Stimulated activated CD4-positive, alpha-beta T cell treated with anti-CD3 and anti-CD28 coated beads, Interleukin-4, amount 100 ng/mL, for 48 hours (primary cell): ENCODE measurements at places on chromosomes 12 and 14.

DNA sequence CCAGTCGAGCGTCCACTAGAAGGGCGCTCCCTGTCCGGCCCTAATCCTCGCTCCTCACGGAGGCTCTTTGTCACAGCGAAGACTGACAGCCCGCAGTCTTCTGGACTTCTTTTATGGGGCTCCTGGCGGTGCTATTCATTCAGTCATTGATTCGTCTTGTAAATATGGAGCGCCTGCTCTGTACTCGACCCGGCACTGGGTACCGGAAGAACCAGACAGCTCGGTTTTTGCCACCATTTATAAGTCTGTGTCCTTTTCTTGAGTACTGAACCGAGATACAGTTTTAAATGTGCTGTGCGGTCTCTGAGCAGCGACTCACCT is 570 bp downstream of the DMAC2L start:
- DNase-seq = no peak

GRCh38 chr12:15522574-15523187 is 200.4 kb downstream of the PTPRO start:
- no peak for DNase-seq

DNA sequence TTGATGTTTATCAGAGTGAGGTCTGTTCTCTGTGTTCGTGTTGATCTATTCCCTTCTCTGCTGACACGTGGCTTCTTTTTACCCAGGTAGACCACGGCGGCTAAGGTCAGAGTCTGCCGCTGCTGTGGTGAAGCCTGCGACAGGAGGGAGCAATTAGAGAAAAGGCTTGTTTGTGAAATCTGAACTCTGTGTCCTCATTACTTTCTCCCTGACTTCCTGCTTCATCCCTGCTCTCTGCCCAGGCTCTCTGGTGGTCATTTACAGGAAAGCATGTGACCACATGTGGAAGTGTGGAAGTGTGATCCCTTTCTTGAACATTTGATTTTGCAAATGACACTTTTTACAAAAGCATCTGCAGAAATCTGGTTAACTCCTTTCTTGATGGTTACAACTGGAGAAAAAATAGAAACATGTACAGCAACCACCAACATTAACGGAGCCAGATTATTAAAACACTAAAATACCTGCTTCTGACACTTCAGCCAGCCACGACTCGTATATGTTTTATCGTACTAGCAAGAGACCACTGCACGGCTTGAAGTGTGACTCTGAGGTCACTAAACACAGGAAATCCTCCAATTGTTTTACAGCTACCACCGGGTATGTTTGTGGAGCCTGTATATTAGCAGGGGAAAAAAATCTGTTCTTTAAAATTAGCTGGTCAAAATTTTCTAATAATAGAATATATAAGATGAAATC is 388.6 kb upstream of the TMPO start:
- DNase-seq = no peak

DNA sequence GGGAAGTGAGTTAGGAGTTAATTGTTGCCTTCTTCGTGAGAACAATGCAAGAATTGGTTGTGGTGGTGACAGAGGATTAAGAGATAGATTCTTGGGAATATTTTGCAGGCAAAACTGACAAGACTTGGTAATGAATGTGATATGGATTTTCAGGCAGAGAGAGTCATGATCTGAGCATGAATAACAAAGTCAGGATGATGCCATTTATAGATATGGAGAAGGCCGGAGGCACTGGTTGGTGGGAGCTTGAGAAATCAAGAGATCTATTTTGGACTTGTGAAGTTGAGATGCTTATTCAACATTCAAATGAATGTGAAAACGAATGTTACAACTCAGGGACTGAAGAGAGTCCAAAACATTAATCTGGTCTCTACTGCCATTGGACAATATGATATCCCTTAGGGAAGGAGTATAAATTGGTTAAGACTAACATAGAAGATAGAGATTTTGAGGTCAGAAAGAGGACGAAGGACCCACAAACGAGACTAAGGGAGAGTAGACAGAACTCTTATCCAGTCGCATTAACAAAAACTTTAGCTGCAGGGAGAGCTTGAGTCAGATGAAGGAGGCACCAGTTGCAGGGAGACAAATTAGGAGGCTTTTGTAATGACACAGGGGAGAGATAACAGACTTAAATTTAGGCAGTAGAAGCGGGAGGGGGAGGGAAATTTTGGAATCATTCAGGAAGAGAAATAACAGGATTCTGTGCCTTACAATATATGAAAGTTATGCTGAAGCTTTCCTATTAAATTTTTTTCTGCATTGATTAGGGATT is 1090.6 kb downstream of the GALC start:
- no peak for DNase-seq

GRCh38 chr12:12266389-12266872 is 413 bp downstream of the LRP6 start:
- DNase-seq = no peak

- DNase-seq = no peak
Observed at GRCh38 chr14:90830931-90831701, 14.9 kb upstream of the TTC7B start.

GRCh38 chr14:89283327-89284060 is 133.5 kb downstream of the FOXN3 start:
- DNase-seq = no peak

DNA sequence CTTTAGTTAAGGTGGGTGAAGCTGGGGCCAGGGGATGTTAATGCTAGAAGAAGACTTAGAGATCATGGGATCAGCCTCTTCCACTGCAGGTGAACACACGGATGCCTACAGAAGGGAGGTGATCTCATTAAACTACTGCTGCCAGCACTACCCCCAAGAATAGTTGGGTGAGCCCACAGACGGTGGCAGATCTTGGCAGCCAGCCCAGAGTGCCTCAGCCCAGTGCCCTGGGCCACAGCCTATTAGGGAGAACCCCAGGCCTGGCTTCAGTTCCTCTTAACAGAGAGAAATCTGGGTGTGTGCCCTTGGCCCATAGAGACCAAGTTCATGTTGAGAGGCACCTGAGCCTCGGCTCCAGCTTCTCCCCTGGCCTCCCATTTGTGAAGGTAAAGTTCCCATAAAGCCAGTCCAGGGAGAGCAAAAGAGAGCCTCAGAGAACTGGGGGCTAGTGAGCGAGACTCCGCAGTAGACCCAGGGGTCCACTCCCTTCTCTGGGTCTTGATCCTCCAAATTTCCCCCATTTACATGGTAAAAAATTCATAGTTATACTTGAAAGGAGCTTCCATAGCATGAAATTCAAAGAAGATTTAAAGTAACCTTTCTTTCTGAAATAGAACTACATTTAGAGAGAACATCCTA is 125.0 kb upstream of the CCND2 start:
- no peak for DNase-seq

- no peak for DNase-seq
Observed at GRCh38 chr12:112216223-112216622, 90.9 kb downstream of the TRAFD1 start.

- DNase-seq = no peak
Observed at GRCh38 chr14:102407258-102407657, 44.5 kb downstream of the TECPR2 start.

DNA sequence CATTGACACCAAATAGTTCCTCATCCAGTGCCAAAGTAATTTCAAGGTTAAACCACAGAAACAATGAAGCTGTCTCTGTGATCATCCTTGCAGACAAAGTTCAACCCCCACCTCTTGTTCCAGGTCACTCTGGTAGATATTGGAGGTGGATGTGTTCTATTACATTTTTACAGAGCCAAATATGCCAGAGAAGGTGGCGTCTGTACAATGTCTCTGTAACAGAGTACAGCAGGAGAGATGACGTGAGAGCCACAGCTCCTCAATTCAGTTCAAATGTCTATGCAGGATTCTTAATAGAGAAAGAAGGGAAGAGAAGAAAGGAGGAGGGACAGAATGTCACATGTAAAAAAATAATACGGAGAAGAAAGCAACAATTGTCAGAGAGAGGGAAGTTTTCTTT is 268.3 kb upstream of the OR4E1 start:
- DNase-seq = no peak

DNA sequence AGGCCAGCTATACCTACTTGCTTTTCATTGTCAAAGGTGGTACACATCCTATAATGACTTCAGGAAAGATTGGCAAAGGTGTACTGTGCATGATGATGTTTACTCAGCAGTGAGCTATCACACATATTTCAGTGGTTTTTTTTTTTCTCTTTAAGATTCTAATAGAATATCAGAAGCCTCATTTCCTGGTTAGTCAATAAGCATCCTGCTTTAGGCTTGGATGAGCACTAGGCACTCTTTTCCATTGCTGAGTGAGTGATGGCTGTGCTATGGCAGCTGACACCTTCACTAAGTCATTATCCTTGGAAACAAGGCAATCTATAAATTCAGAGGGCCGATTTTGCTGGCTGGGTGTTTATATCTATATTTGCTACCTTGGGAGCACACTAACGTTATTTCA is 161.1 kb upstream of the RASSF8 start:
- no peak for DNase-seq

DNA sequence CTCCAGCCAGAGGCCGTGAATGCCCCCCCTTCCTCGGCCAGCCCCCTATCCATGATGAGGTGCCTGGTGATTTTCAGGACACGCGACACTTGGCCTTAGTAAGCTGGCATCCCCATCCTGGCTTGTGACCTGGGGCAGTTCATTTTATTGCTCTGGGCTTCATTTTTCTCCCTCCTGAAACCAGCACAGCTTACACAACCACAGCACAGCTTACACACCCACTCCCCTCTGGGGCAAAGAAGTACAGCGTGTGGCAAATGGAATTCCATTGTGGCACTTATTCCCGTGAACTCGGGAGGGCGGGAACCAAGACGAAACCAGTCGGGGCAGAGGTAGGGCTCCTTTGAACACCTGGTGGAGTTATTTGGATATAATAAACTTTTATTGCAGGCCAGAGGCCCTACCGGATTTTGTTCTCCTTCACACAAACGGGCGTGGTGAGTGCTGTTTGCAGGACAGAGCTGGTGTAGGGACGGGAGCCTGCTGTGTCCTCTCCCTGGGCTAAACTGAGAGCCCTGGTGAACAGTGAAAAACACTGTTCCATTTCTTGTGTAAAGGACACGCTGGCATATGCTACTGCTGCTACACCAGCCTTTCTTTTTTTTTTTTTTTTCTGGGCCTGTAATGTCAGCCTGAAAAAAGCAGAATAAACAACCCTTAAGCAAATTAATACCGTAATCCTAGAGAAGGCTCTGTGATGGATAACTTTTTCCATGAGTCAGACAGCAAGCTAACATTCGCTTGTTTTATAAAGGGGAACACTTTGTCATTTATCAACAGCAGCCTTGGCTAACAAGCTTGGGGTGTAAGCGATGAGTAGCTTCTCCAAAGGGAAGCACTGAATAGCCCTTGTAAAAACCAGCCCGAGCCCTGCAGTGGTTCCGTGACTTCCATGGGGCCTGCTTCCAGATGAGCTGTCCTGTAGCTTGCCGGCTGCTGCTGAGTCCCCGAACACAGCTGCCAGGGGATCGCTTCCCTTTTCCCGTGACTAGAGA is 29.3 kb downstream of the CD9 start:
- DNase-seq = no peak

DNA sequence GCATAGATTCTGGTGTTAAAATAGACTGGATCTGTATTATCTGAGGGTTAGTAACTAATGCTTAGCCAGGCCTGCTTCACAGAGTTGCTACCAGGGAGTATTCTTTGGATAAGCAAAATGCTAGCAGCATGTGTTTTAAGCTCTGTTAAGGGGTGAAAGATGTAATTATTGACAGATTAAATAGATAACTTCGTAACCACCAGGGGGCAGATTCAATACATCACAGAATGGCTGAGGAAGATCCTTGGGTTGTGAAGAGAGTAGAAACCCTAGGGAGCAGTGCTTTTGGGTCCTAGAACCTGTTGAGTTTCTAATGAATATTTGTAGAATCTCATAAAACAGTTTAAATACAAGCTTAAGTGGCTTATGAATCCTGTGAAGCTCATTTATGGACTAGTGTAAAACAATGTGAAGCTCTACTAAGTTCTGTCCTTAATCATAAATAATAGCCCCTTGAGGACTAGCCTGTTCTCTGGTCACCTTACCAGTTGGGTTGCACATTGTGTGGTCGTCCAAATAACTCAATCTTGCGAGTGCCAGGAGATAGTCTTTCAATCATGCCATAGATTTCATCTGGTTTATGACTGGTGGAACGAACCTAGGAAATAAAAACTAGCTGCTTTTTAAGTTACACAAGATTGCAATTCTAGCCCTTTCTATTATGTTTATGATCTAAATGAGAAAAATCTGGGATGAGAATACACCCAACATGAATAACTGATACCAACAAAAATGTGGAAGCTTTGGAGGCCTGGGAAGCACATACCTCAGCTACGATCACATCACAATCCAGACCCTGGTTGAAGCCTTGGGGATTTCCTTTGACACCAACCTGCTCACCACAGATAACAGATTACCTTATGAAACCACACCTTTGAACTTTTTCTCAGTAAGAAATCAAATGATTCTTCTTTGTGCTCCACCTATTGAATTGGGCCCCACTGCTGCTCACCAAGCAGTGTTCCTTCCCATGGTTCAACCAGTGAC is 12.3 kb downstream of the METTL3 start:
- no peak for DNase-seq

GRCh38 chr14:44741431-44741830 is 220.3 kb downstream of the KLHL28 start:
- DNase-seq = no peak

DNA sequence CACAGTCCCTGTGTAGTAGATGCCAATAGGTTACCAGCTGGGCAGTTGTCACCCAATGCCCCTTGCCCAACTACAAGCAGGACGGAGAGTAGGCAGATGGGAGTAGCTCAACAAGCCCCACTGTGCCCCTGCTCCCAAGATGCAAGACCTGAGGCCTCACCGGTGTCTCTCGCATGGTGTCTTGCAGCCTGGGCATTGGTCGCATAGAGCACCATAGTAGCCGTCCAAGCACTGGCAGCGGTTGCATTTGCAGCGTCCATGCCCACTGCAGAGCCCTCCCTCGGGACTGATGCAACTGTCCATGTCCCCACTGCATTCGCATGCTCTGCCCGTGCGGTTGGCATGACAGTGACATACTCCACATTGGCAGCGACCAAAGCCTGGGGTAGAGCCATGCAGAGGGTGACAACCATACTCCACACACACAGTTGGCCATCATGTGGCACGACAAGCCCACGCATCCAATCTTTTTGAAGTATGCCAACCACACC is 11.9 kb upstream of the CSAD start:
- no peak for DNase-seq

- peak; percentile 65 for DNase-seq
Observed at GRCh38 chr14:51828017-51828797, 32.2 kb upstream of the GNG2 start.

DNA sequence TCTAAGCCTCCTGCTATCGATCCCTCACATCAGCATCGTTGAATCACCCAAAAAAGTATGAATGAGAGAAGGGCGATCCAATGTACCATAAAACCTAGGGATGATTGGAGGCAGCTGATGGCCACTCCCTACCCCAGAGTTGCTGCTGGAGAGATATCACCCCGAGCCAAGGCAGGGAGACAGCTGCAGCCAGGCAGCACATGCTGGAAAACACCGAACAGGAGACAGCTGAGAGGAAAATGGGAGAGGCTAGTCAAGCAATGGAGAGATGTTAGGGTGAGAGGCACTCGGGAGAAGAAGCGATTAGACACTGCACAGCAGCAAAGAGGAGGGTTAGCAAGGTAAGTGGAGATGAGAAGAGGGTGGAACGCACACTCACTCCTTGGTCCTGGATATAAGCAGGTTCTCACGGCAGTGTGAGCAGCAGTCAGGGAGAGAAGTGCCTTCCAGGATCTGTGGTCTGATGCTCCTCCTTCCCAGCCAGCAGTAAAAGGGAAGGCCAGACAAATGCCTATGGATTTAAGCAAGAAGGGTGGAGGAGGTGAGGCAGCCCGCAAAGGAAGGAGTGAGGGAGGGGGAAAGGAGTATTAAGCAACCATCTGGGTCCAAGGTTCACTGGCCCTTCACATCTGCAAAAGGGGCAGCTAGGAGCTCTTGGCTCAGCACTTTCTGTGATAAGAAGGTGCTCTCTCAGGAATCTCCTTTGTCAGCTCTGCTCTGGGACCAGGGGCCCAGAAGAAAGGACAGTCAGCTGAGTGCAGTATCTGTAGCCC is at the start of gene SLC7A7:
Gene SLC7A7 (minus strand): TSS at position 495 of the 773 bp plus-strand sequence. CDS start 2,037 bp downstream, outside the sequence.
- no peak for DNase-seq
